ENCODE measurements at places on chromosomes 5 and 9.

GRCh38 chr5:84259283-84260045 is 125.2 kb downstream of the EDIL3 start:
- no peak for DNase-seq

DNA sequence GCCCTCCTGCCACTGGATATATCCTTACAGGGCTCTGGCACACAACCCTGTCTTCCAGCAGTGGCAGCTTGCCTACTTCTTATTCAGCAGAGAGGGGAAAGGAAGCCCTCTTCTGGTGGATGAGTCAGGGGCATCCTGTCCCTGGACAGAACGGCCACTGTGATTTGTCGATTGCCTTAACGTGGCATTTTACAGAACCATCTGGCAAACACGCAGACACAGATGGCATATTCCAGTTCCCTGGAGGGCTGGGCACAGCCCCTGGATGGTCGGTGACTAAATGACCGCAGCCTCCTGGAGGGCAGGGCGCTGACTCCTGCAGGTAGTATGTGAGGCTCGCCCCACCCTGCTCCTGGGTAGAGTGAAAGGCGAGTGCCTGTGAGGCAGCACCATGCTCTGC is 62.1 kb downstream of the DCP2 start:
- DNase-seq = no peak

GRCh38 chr5:176389135-176390123 is 878 bp downstream of the HIGD2A start:
- DNase-seq = no peak

DNA sequence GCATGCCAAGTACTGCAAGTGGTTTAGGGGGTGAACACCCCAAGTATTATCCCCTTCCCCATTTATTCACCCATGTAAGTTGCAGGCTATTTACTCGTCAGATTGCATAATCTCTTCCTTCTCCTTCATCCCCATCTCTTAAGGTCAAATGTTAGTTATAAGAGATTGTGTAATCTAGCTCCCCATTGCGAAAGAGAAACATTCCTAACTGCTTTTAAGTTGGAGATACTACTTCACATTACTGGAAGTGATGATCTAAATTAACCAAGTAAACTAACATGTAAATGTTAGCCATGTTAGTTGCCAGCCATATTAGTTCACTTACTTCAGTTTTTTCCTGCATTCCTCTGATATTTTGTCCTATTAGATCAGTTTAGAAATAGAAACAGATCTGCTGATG is 262.3 kb downstream of the TAF11L14 start:
- DNase-seq = no peak

GRCh38 chr9:116393198-116393597 is 239.6 kb downstream of the PAPPA start:
- DNase-seq = no peak

- no peak for DNase-seq
These were observed 47.3 kb downstream of the FBN2 start for GRCh38 chr5:128490761-128491160.

DNA sequence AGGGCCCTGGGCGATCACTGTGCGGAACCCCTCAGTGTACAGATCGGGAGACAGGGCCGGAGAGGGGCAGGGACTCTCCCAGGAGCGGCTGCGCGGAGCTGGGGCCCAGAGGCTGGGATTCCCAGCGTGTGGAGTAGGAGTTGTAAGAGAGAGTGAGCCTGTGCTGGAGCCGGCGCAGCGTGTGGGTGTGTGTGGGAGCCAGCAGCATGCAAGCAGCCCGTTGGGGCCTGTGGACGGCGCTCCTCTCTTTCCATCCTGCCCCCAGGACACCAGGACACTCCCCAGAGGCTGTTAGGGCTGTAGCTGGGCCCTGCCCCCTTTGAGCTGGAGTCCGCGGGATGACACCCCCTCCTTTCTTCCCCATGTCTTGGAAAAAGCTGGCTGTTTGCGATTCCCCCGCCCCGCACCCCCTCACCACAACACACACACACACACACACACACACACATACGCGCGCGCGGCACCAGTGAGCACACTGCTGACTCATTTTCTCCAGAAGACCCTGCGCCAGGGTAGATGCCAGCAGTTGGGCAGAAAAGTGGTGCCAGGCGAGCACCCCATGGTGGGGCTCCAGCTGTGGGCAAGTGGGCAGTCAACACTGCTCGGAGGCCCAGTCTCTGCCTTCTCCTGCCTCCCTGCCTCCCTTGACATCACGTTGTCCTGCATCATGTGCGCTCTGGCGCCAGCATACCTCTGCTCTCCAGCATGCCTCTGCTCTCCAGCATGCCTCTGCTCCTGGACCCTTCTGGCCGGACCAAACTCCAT is 1.5 kb downstream of the COL27A1 start:
- no peak for DNase-seq

- DNase-seq = no peak
These were observed 199.5 kb upstream of the CLINT1 start for GRCh38 chr5:158058208-158059120.

- DNase-seq = no peak
These were observed 493.5 kb downstream of the IRX1 start for GRCh38 chr5:4089087-4089486.
